ENCODE measurements at places on chromosomes 12 and 14. TPM values are rescaled to one million over a fixed set of nuclear protein-coding genes. Genes with fewer than 3 reads are reported as not detected.

DNA sequence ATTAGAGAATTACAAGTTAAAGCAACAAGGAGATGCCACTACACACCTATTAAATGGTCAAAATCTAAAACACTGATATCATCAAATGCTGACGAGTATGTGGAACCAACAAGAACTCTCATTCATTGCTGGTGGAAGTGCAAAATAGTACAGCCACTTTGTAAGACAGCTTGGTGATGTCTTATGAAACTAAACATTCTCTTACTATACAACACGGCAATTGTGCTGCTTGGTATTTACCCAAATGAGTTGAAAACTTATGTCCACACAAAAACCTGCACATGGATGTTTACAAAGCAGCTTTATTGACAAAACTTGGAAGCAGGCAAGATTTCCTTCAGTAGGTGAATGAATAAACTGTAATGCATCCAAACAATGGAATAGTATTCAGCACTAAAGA, 3.2 kb downstream of the TMBIM4 start:
- DNase-seq = no peak
- H3K4me3 ChIP-seq = no peak overlapping the region
- peaks cover 6% of the 10 kb centered on the region for H3K4me1 ChIP-seq
- no peaks in the 10 kb centered on the region for H3K27me3 ChIP-seq

GRCh38 chr12:2064071-2064507, 11.3 kb downstream of the CACNA1C start:
- no peak overlapping the region for H3K27ac ChIP-seq
- H3K4me3 ChIP-seq = no peak overlapping the region
- H3K27me3 ChIP-seq = no peaks in the 10 kb centered on the region
- H3K36me3 ChIP-seq = no peaks in the 10 kb centered on the region
- DNase-seq = no peak
- no peaks in the 10 kb centered on the region for H3K4me1 ChIP-seq

GRCh38 chr14:24670594-24670993, 36.6 kb upstream of the GZMB start:
- DNase-seq = no peak
- no peaks in the 10 kb centered on the region for H3K4me1 ChIP-seq
- no peaks in the 10 kb centered on the region for H3K36me3 ChIP-seq
- H3K4me3 ChIP-seq = no peak overlapping the region
- no peaks in the 10 kb centered on the region for H3K27me3 ChIP-seq

- no peaks in the 10 kb centered on the region for H3K4me1 ChIP-seq
- DNase-seq = no peak
- no peaks in the 10 kb centered on the region for H3K27me3 ChIP-seq
- H3K36me3 ChIP-seq = no peaks in the 10 kb centered on the region
- H3K27ac ChIP-seq = no peak overlapping the region
Observed at GRCh38 chr14:84028080-84028604, 1501.8 kb upstream of the FLRT2 start.

DNA sequence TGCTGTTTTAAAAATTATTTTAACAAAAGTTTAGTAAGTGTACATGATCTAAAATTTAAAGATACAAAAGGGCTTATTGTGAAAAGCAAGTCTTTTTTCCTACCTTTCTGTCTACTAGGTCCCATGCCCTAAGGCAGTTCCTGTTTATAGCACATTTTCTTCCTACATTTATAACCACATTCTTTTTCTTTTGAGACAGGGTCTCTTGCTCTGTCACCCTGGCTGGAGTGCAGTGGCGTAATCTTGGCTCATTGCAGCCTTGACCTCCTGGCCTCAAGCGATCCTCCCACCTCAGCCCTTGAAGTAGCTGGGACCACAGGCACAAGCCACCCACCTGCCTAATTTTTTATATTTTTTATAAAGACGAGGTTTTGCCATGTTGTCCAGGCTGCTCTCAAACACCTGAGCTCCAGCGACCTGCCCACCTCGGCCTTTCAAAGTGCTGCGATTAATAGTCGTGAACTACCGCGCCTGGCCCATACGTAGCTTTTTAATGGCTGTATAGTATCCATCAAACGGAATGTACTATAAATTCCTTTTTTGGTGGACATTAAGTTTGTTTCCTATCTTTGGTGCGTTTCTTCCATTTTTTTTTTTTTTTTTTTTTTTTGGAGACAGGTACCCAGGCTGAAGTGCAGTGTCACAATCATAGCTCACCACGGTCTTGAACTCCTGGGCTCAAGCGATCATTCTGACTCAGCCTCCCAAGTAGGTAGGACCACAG, 20.9 kb downstream of the FRS2 start:
- peaks cover 7% of the 10 kb centered on the region for H3K4me1 ChIP-seq
- no peaks in the 10 kb centered on the region for H3K27me3 ChIP-seq
- no peak for DNase-seq

DNA sequence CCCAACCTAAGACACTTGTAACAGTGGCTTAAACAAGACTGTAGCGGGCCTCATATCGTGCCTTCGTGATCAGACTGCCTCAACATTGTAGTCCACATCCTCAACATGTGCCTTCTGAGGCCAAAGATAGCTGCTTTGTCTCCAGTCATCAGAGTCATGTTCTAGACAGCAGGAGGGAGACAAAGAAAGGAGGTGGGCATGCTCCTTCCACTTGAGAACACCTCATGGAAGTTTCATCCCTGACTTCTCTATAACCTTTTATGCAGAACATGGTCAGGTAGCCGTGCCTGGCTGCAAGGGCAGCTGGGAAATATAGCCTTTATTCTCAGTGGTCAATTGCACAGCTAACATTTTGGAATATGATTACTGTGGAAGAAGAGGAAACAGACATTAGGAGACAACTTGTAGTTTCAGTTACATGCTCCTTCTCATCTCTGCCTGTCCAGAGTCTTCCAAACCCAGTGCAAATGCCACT, 25.3 kb upstream of the DHRS2 start:
- no peaks in the 10 kb centered on the region for H3K27me3 ChIP-seq
- no peaks in the 10 kb centered on the region for H3K36me3 ChIP-seq
- H3K4me1 ChIP-seq = no peaks in the 10 kb centered on the region
- no peak overlapping the region for H3K4me3 ChIP-seq
- H3K27ac ChIP-seq = no peak overlapping the region
- DNase-seq = no peak

GRCh38 chr12:6053541-6053940, 70.9 kb downstream of the VWF start:
- H3K4me1 ChIP-seq = peaks cover 3% of the 10 kb centered on the region
- DNase-seq = no peak
- no peaks in the 10 kb centered on the region for H3K36me3 ChIP-seq
- H3K27ac ChIP-seq = no peak overlapping the region

GRCh38 chr12:46516238-46516932, 143.8 kb upstream of the SLC38A2 start:
- DNase-seq = no peak
- no peak overlapping the region for H3K27ac ChIP-seq
- no peak overlapping the region for H3K4me3 ChIP-seq
- H3K27me3 ChIP-seq = no peaks in the 10 kb centered on the region
- peaks cover 28% of the 10 kb centered on the region for H3K4me1 ChIP-seq

DNA sequence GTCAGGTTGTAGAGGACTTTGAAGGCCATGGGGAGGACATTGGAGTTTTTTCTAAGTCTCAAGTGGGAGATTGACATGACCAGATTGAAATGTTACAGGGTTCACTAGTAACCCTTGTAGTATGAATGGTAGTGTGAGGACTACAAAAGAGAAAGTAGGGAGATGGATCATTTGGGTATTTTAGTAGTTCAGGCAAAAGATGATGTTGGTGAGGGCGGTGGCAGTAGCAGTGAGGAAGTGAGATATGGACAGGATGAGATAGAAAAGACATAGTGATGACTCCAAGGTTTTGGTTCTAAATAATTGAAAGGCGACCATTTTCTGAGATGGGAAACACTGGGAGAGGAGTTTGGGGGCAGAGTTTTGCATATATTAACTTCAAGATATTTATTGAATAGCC, 94.2 kb upstream of the CNTN1 start:
- no peak overlapping the region for H3K27ac ChIP-seq
- DNase-seq = no peak
- no peaks in the 10 kb centered on the region for H3K36me3 ChIP-seq
- H3K4me1 ChIP-seq = no peaks in the 10 kb centered on the region
- H3K4me3 ChIP-seq = no peak overlapping the region

GRCh38 chr12:32034045-32034444, 72.6 kb upstream of the BICD1 start:
- DNase-seq = no peak
- H3K27ac ChIP-seq = peak overlapping the region; percentile 29
- no peaks in the 10 kb centered on the region for H3K27me3 ChIP-seq
- H3K36me3 ChIP-seq = no peaks in the 10 kb centered on the region

- peaks cover 19% of the 10 kb centered on the region for H3K4me1 ChIP-seq
- H3K36me3 ChIP-seq = no peaks in the 10 kb centered on the region
- H3K4me3 ChIP-seq = no peak overlapping the region
- H3K27me3 ChIP-seq = no peaks in the 10 kb centered on the region
Observed at GRCh38 chr12:109760930-109761921, 47.6 kb downstream of the FAM222A start.

GRCh38 chr12:96883571-96883970, 23.5 kb upstream of the NEDD1 start:
- no peaks in the 10 kb centered on the region for H3K4me1 ChIP-seq
- H3K27me3 ChIP-seq = no peaks in the 10 kb centered on the region
- H3K36me3 ChIP-seq = no peaks in the 10 kb centered on the region
- no peak overlapping the region for H3K27ac ChIP-seq
- H3K4me3 ChIP-seq = no peak overlapping the region

GRCh38 chr12:132812631-132813305, 15.9 kb downstream of the GOLGA3 start:
- H3K36me3 ChIP-seq = no peaks in the 10 kb centered on the region
- no peaks in the 10 kb centered on the region for H3K4me1 ChIP-seq
- no peaks in the 10 kb centered on the region for H3K27me3 ChIP-seq
- H3K4me3 ChIP-seq = no peak overlapping the region
- no peak for DNase-seq
- H3K27ac ChIP-seq = no peak overlapping the region

DNA sequence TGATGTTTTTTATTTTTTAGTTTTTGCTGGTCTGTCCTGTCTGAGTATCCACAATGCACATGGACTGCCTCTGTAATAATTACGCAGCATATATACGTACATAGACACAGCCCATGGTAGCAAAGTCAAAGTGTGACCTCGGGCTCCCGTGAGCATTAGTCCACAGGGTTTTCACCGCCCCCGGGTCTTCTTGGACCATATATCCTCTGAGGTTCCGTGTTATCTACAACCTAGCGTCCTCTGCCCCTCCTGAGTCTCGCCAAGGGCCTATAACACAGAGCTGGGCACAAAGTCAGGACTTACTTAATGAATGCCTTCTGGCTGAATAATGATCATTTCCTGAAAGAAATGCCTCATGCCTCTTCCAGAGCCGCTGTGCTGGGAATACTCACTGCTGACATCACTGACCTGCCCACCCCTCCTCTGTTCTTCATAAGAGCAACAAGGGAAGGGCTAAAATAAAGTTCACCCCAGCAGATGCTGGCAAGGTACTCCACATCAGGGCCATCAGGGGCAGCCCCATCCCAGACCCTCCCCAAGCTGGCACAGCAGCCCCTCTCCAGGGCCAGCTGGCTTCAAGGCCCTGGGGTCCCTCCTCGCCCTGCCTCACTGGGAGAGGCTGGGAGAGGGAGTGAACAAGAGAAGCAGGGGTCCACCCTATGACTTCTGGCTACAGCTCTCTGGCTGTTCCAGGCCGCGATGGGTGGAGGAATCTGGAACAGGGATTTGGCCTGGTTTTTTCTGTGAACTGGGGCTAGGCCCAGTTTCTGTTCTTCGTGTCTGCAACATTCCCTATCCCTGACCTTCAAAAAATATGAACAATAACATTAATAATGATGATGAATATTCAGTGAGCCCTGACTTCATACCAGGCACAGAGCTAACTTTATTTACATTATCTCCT, 7.9 kb downstream of the HDAC7 start:
- H3K27ac ChIP-seq = peak overlapping the region; percentile 98
- no peaks in the 10 kb centered on the region for H3K36me3 ChIP-seq
- DNase-seq = peak; percentile 83
- peak overlapping the region; percentile 36 for H3K4me3 ChIP-seq
- H3K27me3 ChIP-seq = no peaks in the 10 kb centered on the region

DNA sequence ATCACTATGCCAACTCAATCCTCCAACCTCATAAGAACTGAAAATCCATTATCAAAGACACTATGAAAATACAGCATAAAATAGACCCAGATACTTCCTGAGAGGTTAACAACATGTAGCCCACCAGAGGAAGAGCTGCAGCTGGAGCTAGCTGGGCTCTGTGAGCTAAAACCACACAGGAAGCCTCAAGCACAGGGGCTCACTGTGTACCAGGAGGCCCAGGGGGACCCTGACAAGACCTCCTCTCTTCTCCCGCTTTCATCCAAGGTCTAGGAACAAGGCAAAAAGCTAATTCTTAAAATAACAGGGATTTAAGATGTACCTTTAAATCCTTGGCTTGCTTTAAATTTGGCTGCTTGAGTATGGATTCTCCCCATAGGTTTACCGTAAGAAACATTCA, 53.6 kb downstream of the EIF2S3B start:
- no peak for DNase-seq
- H3K4me1 ChIP-seq = no peaks in the 10 kb centered on the region
- no peak overlapping the region for H3K27ac ChIP-seq
- H3K4me3 ChIP-seq = no peak overlapping the region

- no peaks in the 10 kb centered on the region for H3K27me3 ChIP-seq
- no peak overlapping the region for H3K4me3 ChIP-seq
- no peak for DNase-seq
- H3K36me3 ChIP-seq = no peaks in the 10 kb centered on the region
- H3K27ac ChIP-seq = no peak overlapping the region
- H3K4me1 ChIP-seq = no peaks in the 10 kb centered on the region
Observed at GRCh38 chr14:64885559-64885958, 5.9 kb upstream of the SPTB start.

- H3K36me3 ChIP-seq = no peaks in the 10 kb centered on the region
- no peak overlapping the region for H3K4me3 ChIP-seq
- peaks cover 5% of the 10 kb centered on the region for H3K4me1 ChIP-seq
- no peak overlapping the region for H3K27ac ChIP-seq
- DNase-seq = no peak
Observed at GRCh38 chr12:12171991-12172511, 94.8 kb downstream of the LRP6 start.

GRCh38 chr12:45257185-45257930, 41.5 kb downstream of the ANO6 start:
- no peaks in the 10 kb centered on the region for H3K36me3 ChIP-seq
- H3K27ac ChIP-seq = no peak overlapping the region
- no peak overlapping the region for H3K4me3 ChIP-seq
- H3K27me3 ChIP-seq = no peaks in the 10 kb centered on the region
- DNase-seq = no peak
- H3K4me1 ChIP-seq = peaks cover 17% of the 10 kb centered on the region

- H3K4me3 ChIP-seq = no peak overlapping the region
- DNase-seq = no peak
- no peaks in the 10 kb centered on the region for H3K36me3 ChIP-seq
Observed at GRCh38 chr12:117526757-117527478, 165.5 kb upstream of the NOS1 start.

The SLC25A21 gene
- 1.0 TPM for total RNA-seq

The AMIGO2 gene
- total RNA-seq = 13.1 TPM

The E2F7 gene
- 0.43 TPM for total RNA-seq

The TCTN2 gene
- total RNA-seq = 18.8 TPM

The CFAP251 gene
- total RNA-seq = 3.8 TPM

The MMP14 gene
- 187 TPM for total RNA-seq

The ERH gene
- 72.7 TPM for total RNA-seq

The GPR135 gene
- 6.6 TPM for total RNA-seq

The CEBPE gene
- total RNA-seq = not detected

The PPP1R1A gene
- 2.0 TPM for total RNA-seq

The CLMN gene
- total RNA-seq = 11.7 TPM

The WSCD2 gene
- under 0.01 TPM for total RNA-seq

The ARG2 gene
- total RNA-seq = 1.4 TPM

The SLCO1B1 gene
- total RNA-seq = not detected

The TRIM9 gene
- total RNA-seq = 1.2 TPM

All from ovary (tissue), 10 donors.